ENCODE measurements at places on chromosomes 5 and 9.

GRCh38 chr9:29322240-29322639 lies 1749.0 kb upstream of the C9orf72 start:
- no peak for DNase-seq

DNA sequence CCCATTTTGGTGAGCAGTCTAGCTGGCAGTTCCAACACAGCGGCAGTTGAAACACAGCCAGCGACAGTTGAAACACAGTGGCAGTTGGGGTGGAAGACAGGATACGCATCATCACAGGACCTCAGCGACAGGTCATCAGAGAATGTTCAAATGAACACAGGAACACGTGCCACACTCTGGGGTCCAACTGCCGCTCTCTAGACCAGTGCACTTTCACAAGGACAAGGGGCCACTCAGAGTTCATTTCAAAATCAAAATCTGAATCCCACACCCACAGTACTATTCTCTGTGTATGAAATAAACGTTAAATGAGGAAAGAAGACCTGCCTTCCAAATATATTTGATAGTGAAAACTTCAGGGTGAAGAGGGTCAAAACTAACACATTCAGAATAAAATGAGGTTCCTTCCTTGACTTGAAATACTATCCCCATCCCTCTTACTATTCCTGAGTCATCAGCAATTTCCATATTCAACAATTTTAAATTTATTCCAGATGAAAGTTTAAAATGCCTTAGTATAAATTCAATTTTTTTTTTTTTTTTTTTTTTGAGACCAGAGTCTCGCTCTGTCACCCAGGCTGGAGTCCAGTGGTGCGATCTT lies 53.0 kb upstream of the SIMC1 start:
- peak; percentile 47 for DNase-seq

- no peak for DNase-seq
Measured at GRCh38 chr5:55324006-55324405, 16.2 kb downstream of the MTREX start.

GRCh38 chr5:173627860-173628392 lies 11.5 kb upstream of the BOD1 start:
- DNase-seq, result peak; percentile 55

GRCh38 chr9:126435105-126435504 lies 108.5 kb downstream of the MVB12B start:
- no peak for DNase-seq

DNA sequence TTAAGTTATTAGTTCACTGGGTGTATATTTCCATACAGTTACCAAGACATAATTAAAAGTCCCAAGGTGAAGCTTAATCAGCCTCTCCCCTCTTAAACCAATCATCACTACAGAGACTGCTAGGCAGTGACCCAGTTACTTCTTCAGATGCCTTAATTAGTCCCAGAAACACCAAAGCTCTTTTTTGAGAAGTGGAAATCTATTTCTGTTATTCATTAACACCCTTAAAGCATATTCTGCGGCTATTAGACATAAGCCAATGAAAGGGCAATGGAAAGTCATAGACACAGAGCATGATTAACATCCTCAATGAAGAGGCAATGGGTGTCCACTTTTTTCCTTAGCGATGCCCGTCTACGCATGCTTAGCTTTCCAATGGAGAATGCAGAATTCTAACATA lies 48.3 kb upstream of the DNAH5 start:
- DNase-seq, result no peak

DNA sequence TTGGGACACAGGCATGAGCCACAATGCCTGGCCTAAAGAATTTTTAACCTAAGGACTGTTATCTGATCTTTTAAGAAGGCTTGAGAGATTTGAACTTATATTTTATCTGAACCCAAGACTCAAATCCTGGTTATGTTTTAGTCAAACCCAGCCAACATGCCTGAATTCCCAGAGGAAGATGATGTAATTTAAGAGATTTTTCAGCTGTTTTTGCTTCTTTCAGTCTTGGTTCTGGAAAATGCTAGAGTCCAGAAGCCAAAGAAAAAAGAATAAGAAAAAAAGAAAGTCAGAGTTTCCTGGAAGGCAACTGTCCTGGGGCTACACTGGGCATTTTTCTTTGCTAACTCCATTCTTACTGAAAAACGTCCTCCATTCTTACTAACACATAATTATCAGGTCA lies 85.8 kb downstream of the SNX18 start:
- DNase-seq, result peak; percentile 55

DNA sequence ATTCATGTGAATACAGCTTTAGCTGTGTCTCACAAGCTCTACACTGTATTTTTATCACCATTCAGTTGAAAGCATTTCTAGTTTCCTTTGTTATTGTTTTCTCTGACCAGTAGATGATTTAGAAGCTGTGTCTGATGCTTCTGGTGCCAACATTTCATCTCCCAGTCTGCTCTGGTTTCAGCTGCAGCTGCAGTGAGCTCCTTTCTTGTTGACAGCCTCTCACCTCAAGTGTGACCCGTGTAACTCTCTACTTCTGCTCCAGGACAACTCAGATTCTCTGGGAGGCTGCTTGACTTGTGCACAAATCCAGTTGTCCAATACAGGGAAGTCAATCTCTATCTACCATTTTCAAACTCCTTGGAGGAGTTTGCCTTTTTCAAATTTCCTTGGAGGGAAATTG lies 504.8 kb downstream of the DIRAS2 start:
- DNase-seq, result peak; percentile 47

DNA sequence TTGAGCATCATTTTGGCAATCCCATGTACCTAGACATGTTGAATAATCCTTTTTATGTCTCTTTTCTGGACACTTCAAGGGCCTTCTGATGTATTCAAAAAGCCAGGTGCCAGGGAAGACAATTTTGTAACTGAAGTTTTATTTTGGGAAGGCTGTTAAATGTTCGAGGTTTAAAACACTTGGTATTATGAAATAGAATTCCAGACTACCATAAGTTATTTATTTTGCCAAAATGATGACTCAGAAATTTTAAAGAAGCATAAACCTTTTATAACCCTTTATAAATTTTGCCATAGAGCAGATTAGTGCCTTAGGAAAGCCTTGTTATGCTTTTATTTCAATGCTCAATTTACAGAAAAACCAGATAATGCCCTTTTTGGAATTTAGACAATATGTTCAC lies 30.3 kb upstream of the UHRF2 start:
- no peak for DNase-seq

GRCh38 chr5:114412510-114413171 lies 50.8 kb downstream of the KCNN2 start:
- no peak for DNase-seq

- DNase-seq, result no peak
Measured at GRCh38 chr9:82934949-82935348, 128.0 kb downstream of the RASEF start.

GRCh38 chr9:33785914-33786313 lies 9.4 kb upstream of the PRSS3 start:
- DNase-seq, result no peak

DNA sequence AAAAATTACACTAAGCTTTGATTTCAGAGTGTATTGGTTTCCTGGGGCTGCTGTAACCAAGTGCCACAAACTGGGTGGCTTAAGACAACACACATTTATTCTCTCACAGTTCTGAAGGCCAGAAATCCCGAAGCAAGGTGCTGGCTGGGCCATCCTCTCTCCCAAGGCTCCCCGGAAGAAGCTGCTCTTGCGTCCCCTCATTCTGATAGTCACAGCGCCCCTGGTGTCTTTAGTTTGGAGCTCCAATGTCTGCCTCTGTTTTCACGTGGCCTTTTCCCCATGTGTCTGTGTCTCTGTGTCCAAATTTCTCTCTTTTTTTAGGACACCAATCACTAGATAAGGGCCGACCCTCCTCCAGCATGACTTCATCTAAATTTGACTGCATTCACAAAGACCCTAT lies 56.7 kb downstream of the ROPN1L start:
- no peak for DNase-seq

GRCh38 chr9:132935026-132935425 lies 9.4 kb downstream of the TSC1 start:
- no peak for DNase-seq

GRCh38 chr5:55071413-55071812 lies 31.0 kb upstream of the GZMA start:
- no peak for DNase-seq

GRCh38 chr5:169795338-169795737 lies 158.3 kb downstream of the DOCK2 start:
- no peak for DNase-seq

DNA sequence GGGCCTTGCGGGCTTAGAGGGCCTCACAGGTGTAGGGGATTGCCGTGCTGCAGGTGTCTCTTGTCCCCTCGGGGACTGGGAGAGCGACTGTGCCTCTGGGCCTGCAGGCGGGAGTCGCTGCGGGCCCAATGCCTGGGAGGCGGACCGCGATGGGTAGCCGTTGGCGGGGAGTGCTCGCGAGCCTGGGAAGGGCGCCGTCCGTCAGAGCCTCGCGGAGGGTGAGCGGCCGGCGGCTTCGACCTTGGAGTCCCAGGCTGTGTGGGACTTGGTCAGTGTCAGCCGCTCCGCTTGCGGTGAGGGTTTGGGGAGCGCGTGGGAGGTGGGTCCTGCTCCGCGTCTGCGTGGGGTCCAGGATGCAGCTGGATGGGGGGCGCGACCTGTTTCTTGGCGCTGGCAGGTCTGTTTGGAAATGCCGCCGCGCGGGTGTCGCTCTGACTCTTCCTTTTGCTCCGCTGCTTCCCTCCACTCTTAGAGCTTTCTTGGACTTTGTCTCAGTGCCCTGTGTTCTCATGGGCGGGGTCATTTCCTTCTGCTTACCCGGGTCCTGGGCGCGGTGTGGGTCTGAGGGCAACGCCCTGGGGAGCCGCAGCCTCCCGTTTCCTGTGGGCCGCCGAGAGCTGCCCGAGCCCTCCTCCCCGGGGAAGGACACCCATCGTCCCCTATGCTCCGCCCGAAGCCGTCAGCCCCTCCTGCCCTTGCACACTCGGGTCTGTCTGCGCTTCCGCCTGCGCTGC lies 88.9 kb upstream of the CACNA1B start:
- DNase-seq, result peak; percentile 76

DNA sequence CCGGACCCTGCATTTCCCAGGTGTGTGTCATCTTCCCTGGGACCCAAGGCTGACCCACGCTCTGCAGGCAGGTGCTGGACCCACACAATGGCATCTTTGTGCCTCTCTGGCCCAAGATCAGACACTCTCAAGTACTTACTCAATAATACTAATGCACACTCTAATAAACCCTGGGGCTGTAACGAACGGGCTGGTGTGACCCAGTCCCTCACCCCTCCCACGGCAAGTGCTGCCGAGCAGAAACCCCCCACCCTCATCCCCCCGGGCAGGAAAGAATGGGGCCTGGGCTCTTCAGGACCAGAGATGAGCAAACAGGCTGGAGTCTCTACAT lies 1.1 kb upstream of the OBP2B start:
- DNase-seq, result no peak

DNA sequence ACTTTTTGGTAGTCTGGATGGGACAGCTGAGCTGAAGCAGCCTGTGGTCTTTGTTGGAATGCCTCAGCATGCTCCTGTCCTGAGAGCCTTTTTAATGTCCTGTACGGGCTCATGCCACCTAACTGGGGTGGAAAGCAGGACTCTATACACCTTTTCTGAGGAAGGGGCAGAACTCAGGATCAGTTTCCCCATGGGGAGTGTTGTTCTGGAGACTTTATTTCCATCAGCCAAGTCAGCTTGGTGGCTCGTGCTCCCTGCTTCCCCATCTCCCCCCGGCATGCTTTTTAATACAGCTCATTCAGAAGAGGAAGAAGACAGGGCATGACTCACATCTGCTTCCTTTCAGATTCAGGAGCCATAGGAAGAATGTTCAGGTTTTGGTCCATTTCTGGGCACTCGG lies 5.1 kb upstream of the SEPTIN8 start:
- no peak for DNase-seq

- DNase-seq, result peak; percentile 35
Measured at GRCh38 chr9:97954550-97954989, 16.6 kb upstream of the HEMGN start.

- no peak for DNase-seq
Measured at GRCh38 chr5:131206772-131207171, 36.0 kb downstream of the LYRM7 start.

DNA sequence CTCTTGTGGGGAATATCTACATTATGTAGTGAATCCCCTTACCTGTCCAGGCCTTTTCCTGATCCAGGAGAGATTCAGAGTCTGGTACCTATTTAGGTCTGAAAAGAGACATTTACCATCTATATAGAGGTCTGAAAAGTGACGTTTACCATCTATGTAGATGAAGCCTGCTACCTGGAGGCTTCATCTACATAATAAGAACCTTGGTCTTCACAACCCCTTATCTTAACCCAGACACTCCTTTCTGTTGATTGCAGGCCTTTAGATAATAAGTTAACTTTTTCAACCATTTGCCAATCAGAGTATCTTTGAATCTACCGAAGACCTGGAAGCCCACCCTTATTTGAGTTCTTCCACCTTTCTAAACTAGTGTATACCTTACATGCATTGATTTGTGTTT lies 113.0 kb upstream of the DMRT1 start:
- no peak for DNase-seq

- DNase-seq, result no peak
Measured at GRCh38 chr5:81165493-81166119, 67.5 kb upstream of the CKMT2 start.

GRCh38 chr9:114363424-114363823 lies 24.4 kb downstream of the AKNA start:
- peak; percentile 25 for DNase-seq

DNA sequence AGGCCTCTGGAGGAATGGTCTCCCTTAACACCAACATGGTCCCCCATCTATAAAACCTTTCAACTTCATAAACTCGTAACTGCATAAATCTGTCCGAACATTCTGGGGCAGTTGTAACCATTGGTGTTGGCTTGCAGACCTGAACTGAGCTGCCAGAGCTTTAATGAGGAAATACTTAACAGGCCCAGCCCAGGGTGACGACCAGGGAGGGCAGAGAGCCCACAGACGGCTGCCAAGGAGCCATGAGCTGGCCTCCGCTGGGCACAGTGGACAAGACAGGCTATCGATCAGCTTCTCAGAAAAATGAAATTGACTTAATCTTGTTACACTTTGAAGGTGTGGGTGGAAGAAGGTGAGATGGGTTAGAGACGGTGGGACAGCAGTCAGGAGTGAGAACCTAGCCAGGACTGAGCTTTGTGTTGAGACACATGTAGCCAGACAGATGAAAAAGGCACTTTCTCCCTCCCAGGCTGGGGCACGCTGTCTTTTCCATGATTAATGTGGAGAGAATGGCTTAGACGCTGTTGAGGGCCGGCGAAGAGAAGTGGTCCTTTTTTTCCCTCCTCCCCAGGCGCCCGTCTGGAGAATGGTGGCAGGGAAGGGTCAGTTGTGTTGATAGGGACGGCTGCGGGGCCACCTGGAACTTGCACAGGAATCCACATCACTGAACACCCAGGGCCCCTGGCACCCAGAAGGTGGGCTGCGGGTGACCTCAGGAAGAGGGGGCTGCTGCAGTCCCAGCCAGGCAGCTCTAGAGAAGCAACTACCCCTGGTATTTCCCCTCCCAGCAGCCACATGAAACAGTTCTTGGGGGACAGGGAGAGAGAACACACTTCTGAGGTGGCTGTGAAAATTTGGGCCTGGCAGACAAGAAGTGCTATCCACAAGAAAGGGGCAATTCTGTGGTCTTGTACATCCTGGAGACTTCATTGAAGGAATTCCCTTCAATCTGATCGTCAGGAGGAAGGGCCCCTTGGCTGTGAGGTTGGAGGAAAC lies 27.3 kb upstream of the TCOF1 start:
- no peak for DNase-seq

GRCh38 chr9:68651280-68651893 lies 53.7 kb upstream of the PIP5K1B start:
- DNase-seq, result no peak

All from kidney (tissue), 22 donors.